ENCODE measurements at places on chromosomes 3 and 15.

- DNase-seq = no peak
These were observed 77.1 kb upstream of the ATP11B start for GRCh38 chr3:182716114-182716688.

DNA sequence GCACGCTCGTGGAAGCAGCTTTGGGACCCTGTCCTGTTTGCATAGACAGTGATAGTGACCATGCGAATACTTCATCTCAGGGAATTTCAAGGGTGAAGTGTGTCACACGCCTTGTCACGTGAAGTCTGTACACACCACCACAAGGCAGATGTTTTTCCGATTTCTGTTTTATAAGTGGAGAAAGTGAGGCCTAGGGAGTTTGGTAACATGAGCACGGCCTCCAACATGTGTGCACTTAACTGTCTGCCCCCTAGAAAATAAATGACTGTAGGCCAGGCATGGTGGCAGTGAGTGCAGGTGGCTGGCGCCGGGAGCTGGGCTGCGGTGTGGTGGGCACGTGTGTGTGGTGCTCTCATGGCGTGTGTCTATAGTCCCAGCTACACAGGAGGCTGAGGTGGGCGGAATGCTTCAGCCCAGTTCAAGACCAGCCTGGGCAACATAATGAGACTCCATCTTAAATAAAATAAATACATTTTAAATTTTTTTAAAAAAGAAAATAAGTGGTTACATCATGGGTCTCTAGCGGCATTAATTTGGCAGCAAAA, 42.0 kb downstream of the WHAMM start:
- peak; percentile 42 for DNase-seq

DNA sequence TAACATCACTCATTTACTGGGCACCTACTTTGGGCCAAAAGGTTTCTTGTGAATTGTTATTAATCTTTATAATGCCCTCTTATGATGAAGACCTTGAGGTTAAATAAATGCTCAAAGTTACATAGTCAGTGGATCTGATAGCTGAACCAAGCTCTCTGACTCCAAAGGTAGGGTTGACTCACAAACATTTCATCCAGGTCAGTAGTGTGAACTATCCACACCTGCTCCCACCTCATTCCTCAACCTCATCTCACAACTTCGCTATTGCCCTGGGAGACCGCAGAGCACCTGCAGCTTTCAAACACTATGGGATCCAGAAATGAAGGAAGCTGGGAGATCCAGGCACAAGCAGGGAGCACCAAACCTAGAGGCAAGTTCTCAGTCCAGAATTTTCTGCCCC, 93.8 kb upstream of the FGF12 start:
- no peak for DNase-seq

DNA sequence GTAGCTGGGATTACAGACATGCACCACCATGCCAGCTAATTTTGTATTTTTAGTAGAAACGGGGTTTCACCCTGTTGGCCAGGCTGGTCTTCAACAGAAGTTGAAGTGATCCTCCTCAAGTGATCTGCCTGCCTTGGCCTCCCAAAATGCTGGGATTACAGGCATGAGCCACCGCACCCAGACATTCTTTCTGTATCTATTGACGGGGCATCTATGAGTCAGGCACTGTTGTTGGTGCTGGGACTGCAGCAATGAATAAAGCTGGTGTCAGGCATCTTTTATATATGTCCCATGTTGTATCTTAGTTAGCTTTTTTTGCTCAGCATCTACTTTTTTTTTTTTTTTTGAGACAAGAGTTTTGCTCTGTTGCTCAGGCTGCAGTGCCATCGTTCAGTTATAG, 47.6 kb upstream of the ULK4 start:
- no peak for DNase-seq
